ENCODE measurements at places on chromosomes 5 and 9.
A peak's percentile ranks its signal among the peaks of the same experiment; 100 is the strongest.

DNA sequence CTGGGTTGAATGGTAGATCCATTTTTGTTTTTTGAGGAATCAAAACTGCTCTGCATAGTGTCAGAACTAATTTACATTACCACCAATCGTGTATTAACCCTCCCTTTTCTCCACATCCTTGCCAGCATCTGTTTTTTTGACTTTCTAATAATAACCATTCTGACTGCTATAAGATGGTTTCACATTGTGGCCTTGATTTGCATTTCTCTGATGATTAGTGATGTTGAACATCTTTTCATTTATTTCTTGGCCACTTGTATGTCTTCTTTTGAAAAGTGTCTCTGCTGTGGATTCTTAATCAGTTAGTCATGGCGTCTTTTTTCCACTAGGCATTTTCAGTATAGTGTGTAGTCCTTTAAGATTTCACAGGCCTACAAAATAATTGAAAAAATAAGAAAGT, 2144.3 kb upstream of the C9orf72 start:
- no peak for DNase-seq

- DNase-seq = no peak
These were observed 102.2 kb downstream of the CETN3 start for GRCh38 chr5:90307322-90307721.

- no peak for DNase-seq
These were observed 591.6 kb upstream of the SGCD start for GRCh38 chr5:155735388-155735787.

- DNase-seq = no peak
These were observed 56.0 kb downstream of the TEK start for GRCh38 chr9:27165068-27165467.

DNA sequence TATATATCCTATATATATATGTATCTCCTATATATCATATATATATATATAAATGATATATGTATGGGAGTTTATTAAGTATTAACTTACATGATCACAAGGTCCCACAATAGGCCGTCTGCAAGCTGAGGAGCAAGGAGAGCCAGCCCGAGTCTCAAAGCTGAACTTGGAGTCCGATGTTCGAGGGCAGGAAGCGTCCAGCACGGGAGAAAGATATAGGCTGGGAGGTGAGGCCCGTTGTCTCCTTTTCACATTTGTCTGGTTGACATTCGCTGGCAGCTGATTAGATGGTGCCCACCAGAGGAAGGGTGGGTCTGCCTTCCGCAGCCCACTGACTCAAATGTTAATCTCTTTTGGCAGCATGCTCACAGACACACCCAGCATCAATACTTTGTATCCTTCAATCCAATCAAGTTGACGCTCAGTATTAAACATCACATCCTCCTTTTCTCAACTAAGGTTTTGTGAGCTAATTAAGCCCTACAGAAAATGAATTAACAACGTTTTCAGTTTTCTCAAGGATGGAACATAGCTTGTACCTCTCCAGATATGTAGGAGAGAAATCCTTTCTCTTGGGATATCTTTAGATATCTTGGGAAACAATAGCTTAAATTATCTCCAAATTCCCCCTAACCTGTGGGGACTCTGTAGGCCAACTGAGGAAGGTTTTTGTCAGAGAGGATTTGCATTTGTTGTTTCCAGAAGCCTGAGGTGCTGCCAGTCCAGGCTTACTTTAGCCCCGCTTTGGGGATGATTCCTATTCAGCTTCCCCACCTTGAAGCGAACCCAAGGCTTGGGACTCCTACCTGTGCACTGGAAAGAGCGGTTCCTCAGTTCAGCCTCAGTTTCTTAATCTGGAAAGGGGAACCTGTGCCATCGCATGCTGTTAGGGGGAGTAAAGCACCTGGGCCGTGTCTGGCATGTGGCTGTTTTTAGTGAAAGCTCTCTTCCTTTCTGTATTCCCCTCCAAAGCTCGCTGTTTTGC, 163.2 kb downstream of the CACNA1B start:
- DNase-seq = no peak

DNA sequence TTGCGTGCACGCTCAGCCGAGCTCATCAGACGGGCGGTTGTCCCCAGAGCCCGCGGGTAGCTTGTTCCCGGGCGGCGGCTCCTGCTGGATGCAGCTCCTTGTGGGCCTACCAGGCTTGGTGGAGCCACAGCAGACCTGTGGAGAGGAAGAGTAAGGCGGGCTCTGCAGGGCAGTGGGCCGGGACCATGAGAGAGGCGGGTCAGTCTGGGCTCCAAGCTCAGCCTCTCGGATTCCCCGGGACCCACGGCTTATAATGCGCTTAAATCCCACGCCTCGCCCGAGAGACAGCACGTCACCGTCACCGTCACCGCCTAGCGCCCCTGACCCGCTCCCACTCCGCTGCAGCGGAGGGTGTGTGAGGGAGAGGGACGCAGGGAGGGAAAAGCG, 1.9 kb upstream of the ANKRD18A start:
- no peak for DNase-seq

DNA sequence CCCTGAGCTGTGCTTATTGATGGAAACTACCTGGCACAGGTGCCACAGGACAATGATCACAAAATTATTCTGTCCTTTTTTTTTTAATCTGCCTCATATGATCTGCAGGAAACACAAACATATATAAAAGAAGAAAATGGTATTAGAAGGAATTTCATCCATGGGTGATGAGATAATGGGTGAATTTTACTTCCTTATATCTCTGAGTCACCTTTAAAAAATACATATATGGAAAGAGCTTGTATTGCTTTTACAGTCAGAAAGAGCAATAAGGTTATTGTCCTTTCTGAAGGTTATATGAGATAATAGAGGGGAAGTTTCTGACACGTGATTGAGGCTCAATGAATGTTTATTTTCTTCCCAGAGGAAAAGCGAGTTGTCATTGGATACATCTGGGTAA, 31.6 kb downstream of the NEURL1B start:
- no peak for DNase-seq

DNA sequence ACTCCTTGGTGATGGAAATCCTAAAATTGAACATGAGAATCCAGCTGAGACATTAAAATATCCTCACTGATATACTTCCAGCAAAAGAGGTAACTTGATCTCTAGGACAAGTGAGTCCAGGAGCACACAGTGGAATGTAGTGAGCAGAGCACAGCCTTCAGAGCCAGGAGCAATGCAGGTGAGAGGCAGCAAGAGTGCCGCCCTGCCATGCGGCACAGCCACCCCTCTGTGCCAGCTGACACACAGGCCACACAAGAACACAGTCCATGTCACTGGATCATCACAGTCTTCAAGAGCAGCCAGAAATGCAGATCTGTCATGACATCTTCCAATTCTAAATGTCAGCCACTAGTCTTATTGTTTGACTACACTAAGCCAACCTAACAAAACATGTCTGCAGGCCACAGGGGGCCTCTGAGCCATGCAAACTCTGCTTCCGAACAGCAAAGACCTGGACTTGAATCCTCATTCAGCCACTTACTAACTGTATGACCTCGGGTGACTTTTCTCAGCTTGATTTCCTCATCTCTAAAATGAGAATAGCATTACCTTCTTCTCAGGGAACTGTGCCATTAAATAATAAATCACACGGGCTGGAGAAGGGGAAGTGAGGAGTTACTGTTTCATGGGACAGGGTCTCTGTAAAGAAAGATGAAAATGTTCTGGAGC, 47.0 kb downstream of the CCDC125 start:
- DNase-seq = no peak

- no peak for DNase-seq
These were observed 2.4 kb downstream of the OTP start for GRCh38 chr5:77635917-77636640.

DNA sequence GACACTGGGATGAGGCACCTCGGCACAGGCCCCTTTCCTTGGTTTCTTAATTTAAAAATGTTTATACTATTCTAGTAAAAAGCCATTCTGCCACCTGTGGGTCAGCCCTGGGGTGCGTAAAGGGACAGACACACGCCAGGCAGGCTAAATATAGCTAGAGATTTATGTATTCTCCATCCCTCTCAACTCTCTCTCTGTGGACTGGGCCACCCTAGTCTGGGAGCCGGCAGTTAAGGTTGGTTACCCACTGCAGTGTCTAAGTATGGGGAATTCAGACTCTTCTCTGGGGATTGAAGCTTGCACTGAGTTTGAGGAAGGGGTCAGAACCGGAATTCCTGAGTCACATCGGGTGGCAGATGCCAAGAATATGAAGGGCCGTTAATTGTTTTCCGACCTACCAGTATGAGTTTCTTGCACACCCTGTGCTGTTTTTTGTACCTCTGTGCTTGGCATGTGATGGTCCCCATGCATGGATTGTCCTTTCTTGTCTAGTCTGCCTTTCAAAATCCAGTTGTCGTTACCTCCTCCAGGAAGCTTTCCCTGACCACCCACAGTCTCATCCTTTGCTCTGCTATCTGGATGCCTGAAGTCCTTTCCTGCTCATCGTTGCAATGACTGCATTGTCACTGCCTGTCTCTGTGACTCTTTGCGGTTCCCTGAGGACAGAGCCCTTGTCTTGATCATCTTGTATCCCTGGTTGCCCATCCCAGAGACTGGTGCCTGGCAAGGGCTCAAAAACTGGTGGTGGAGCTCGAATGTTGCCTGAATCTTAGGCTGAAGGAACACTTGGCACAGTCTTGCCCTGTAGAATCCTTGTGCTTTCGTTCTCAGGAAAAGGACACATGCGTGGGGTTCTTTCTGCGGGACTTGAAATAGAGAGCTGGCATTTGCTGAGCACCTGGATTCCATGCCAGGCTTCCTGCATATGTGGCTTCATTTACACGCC, 2.1 kb downstream of the NEURL1B start:
- DNase-seq = no peak

- no peak for DNase-seq
These were observed 140.9 kb downstream of the PAX5 start for GRCh38 chr9:36893184-36893583.

- DNase-seq = no peak
These were observed 244.7 kb downstream of the NPR3 start for GRCh38 chr5:32955814-32956213.

GRCh38 chr5:36494841-36495601, 111.4 kb upstream of the SLC1A3 start:
- peak; percentile 26 for DNase-seq

- no peak for DNase-seq
These were observed 94.8 kb downstream of the HCN1 start for GRCh38 chr5:45601424-45601823.

DNA sequence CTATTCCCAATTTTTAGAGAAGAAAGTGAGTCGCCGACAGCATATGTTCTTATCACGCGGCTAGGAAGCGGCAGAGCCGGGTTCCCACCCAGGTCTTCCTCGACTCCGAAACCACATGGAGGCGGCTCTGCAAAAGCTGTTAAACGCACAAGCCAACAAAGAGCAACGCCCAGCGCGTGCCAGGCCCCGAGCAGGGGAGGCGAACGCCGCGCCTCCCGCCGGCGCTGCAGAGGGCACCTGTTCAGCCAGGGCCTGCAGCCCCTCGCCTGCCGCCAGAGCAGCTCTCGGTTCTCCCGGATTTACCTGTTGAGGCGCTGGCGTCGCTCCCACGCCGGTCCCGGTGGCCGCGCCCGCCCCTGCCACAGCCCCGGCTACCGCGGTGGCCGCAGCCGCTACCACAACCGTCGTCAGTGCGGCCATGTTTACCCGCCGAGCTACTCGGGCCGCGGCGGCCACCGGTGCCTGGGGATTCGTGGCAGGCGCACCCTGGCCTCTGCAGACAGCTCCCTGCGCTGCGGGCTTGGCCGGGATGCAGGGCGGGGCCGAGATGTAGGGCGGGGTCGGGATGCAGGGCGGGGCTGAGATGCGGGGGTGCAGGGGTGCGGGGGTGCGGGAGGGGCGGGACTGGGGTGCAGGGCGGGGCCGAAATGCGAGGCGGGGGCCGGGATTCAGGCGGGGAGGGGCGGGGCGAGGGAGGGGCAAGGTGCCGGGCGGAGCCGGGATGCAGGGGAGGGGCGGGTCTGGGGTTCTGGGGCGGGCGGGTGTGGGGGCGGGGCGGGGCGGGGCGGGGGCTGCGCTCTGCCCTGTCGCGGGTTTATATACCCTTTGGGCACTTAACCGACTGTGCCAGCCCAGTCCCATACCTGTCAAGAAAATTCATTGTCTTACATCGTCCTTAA, at the start of gene CCDC112:
Gene CCDC112 (minus strand): TSS at position 531 of the 899 bp plus-strand sequence. CDS start 111 bp downstream, at position 420.
- peak; percentile 75 for DNase-seq

DNA sequence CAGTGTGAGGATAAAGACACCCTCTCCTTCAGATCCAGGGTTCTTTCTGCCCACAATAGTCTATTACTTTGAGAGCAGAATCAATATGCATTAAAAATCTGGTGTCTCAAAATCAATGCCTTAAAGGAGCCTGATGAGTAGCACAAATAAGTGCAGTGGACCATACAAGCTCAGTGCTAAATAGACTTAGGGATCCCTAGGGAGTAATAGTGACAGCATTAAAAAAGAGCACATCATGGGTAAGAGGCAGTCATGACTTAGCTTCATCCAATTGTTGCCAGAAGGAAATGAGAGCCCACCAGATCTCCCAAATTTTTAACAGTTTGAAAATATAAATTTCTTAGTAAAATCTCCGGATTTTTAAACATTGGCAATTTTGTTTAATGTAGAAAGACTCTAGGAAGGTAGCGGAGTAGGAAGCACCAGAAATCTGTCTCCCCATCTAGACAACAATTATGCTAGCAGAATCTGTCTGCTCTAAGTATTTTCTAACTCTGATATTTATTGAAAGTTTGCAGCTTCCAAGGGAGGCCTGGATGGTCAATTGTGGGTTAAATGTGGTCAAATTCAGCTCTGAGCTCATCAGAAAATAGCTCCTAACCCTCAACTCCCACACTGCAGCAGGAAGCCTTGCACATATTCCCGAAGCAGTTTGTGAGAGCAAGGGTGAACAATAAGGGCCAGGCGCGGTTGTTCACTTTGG, 443.9 kb downstream of the TLE1 start:
- no peak for DNase-seq

GRCh38 chr5:66144834-66145390, 812 bp downstream of the SREK1 start:
- DNase-seq = no peak

DNA sequence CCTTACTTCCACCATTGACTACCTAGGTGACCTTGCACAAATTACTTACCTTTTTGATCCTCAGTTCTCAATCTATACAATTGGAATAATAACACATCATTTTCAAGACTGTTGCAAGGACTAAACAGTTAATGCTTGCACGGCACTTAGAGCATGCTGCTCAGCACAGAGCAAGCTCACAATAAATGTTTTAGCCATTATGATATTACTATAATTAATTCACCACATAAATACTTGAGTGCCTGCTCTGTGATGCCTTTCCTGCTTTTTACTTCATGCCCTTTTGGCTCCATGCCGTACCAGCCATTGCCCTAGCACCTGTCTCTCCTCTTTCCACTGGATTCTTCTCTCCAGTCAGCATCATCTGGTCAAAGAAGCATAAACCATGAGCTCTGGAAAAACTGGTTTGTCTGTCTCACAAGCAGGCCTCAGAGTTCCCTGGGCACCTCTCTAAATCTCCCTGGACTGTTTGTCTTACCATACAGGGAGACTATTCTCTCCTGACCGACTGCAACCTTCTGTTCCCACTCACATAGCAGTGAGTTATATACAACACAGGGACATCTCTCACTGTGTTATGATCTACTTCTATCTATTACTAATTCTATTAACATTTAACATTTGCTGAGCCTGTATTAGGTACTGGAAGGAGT, 260.4 kb upstream of the ADRA1B start:
- no peak for DNase-seq

- no peak for DNase-seq
These were observed 199.9 kb downstream of the CWC27 start for GRCh38 chr5:64968591-64969110.

Data from right hindlimb (tissue), 1 donor.